ENCODE measurements at places on chromosomes 2 and 18. TPM values are rescaled to one million over a fixed set of nuclear protein-coding genes. Genes with fewer than 3 reads are reported as not detected.

The CPSF3 gene
- 26.3 TPM for total RNA-seq

The MPV17 gene
- 61.9 TPM for total RNA-seq

The POTEC gene
- total RNA-seq, result not detected

The IGFBP5 gene
- total RNA-seq, result 497 TPM

The NTSR2 gene
- not detected for total RNA-seq

The PAX8 gene
- 5.3 TPM for total RNA-seq
